ENCODE measurements at places on chromosomes 6 and 20.

- DNase-seq, result no peak
These were observed 158.9 kb downstream of the LY86 start for GRCh38 chr6:6747371-6747770.

DNA sequence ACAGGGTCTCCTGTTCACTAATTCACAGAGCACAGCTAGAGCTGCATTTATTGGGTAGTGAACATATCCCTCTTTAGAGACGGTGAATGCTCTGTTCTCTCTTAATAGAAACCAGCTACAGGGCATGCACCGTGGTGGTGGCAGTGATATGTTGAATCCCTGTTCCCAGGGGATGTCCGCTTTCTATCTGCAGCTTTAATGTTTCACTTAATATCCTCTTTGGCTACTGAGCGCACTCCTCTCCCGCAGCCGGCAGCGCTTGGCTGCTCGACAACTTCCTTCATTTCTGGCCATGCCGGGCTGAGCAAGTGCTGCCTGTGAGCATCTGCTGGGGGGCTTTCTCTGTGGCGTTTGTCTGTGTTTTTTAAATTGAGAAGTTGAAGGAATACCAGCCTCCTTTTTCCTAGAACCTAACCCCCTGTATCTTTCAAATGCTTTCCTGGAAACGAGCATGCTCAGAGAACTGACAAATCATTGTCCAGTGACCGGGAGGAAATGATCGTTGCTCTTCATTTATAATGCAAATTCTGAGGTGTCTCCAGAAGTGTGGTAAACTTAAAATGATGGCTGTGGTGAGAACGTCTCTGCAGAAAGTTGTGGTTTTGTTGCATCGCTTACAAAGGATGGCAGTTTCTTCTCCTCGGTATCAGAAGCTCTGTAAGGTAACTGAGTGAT lies 297.9 kb downstream of the UTRN start:
- DNase-seq, result peak; percentile 70

GRCh38 chr20:61748376-61748775 lies 317.3 kb downstream of the TAF4 start:
- DNase-seq, result no peak

DNA sequence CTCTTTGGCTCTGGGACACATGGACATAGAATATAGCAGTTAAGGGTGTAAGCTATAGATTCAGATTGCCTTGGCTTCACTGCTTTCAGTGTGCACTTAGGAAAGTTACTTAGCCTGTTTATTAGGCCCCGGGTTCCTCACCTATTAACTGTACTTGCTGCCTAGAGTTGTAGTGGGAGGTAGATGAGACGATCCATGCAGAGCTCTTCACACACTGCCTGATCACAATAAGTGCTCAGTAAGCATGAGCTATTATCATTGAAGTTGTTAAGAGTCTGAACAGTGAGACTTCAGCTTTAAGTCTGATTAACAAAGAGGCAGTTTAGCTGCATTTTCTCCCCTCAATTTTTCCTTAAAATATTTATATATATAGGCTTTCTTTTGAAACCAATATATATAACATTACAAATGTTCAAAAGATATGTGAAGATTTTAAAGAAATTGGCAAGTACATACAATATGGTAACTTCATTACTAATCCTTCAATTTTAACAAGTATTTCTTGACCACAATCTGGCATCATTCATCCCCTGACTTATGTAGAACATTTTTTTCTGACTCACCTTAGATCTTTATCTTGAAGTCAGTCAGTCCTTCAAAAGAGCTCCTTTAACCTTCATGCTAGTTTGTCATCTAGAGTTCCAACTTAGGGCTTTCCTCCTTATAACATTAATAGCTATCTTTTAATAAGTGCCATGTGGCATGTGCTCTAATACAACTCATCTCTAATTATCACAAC lies 20.5 kb upstream of the SUPT3H start:
- no peak for DNase-seq

DNA sequence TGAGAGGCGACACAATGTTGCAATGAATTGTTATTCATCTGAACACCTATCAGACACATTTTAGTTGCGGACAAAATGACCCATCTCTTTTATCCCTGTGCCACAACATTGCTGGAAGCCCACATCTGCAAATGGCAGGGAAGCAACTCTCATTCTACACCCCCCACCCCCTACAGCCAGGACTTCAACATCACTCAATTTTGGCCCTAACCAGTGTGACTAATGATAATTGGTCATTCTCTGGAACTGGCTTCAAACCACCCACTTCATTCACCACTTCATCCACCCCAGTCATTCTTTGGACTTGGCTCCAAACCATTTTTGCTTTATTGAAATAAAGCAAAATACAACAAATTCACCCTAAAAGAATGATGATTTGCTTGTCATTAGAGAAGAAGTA lies 1.5 kb downstream of the GCM2 start:
- no peak for DNase-seq

- no peak for DNase-seq
These were observed 3.7 kb downstream of the SAPCD1 start for GRCh38 chr6:31765910-31766794.

GRCh38 chr6:43907312-43907711 lies 137.3 kb downstream of the VEGFA start:
- no peak for DNase-seq

DNA sequence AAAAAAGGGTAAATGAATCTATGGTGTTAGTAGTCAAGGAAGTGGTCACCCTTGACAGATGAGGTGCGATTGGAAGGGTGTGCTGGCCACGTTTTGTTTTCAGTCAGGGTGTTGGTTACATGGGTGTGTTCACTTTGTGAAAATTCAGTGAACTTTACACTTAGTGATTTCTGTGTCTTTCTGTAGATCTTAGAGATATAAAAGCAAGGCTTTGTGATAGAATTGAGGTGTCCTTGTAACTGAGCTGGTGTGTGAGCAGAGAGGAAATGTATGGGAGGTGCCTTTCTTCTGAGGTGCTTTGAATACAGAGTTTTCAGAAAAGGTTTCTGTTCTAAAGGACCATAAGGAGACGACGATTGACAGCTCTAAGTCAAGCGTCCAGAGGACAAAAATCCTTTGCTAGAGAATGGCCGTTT lies 90.5 kb downstream of the SAMD3 start:
- no peak for DNase-seq

- no peak for DNase-seq
These were observed 365.2 kb downstream of the PAX1 start for GRCh38 chr20:22070610-22071058.

- peak; percentile 28 for DNase-seq
These were observed 41.5 kb downstream of the BPIFB4 start for GRCh38 chr20:33120934-33121333.

- DNase-seq, result no peak
These were observed 10.1 kb upstream of the TMEM244 start for GRCh38 chr6:129871221-129871620.

DNA sequence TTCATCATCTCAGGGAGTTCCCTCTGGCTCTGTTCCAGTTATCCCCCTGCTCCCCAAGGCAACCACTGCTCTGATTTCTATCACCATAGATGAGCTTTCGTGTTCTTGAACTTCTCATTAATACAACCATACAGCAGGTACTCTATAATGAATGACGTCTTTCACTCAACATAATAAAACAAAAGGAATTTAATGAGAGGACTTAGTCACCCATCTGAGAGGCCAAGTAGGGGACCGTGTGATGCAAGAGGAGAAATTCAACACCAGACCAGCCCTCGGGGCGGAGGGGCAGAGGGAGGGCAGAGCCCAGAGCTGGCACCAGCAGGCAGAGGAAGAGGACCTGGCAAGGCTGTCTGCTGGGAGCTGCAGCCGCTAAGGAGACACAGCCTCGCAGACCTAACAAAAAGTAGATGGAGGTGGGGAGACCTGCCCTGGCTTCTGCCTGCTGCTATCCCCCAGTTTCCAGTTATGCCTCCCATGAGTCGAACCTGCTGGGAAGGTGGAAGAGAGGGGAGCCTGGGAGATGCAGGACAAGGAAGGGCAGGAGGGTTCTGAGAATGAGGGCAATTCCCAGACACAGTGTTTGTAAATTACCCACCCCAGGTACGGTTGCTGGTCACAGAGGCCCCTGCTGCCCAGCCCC lies 13.8 kb downstream of the CCN5 start:
- no peak for DNase-seq

- no peak for DNase-seq
These were observed 243.6 kb downstream of the KHDRBS2 start for GRCh38 chr6:62042429-62042828.

DNA sequence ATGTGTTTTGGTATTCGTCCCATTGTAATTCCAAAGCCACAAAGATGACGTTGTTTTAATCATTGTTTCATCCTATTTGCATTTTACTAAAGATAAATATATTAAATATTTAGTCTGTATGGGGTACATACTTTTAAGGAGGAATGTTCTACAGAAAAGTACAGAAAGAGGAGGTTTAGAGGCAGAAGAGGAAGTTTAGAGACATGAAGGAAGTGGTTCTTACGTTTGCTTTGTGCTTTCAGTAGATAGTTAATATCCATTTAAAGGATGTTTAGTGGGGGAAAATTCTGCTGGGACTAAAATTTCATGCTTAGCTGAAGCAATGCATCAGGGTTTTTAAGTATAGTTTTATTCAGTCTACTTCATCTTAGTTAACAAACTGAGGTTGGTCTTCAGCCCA lies 116.6 kb downstream of the CRYBG1 start:
- no peak for DNase-seq

GRCh38 chr20:17822540-17823408 lies 123.0 kb downstream of the BANF2 start:
- no peak for DNase-seq

DNA sequence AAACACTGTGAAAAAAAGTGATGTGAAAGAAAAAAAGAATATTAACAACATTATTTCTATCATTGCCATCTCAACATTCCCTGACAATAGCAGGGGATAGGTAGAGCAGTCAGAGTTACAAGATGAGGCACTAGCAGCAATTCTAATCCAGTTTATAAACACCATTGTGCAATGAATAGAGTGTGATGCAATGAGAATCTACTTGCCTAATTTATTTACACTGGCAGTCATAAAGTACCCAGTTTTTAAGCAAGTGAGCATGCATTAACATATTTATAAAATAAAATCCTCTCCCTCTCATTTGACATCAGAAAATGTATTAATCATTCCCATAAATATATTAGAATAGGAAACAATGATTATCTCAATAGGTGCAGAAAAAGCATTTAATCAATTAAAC lies 2.5 kb upstream of the MANEA start:
- DNase-seq, result no peak

DNA sequence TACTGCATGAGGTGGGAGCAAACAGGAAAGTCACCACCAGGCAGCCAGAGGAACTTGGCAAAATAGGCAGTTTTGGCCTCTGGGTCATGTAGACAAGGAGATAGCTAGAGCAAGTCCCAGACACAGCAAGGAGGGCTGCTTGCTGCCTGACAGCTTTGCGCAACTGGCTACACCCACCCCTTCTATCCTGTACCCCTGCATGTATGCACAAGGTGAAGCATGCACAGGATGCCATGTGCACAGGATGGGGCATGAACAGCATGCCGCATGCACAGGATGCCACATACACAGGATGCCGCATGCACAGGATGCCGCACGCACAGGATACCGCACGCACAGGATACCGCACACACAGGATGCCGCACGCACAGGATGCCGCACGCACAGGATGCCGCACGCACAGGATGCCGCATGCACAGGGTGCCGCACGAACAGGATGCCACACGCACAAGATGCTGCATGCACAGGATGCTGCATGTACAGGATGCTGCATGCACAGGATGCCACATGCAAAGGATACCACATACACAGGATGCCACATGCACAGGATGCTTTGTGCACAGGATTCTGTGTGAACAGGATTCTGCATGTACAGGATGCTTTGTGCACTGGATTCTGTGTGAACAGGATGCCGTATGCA lies 104.9 kb upstream of the IYD start:
- DNase-seq, result no peak

DNA sequence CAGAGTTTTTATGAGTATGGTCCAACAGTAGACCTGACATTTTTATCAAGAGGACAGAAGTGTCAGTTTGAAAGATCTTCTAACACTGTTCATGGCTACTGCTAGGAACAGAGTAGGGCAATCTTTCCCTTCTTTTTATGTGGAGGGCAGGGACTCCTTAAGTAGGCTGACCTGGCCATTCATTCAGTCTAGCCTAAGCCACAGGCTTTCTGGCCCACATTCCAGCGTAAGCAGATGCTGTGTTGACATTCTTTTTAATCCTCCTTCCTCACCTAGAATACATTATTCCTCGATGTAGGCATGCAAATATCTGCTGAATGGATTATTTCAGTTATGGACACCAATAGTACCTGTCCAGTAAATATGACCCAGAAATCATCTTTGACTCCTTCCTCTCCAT lies 188.3 kb downstream of the ATXN1 start:
- DNase-seq, result no peak

GRCh38 chr6:106799031-106799894 lies 169.9 kb downstream of the QRSL1 start:
- DNase-seq, result no peak

- DNase-seq, result no peak
These were observed 51.7 kb downstream of the COL11A2 start for GRCh38 chr6:33140556-33140955.

GRCh38 chr6:44446626-44447300 lies 59.3 kb downstream of the CDC5L start:
- DNase-seq, result no peak

- peak; percentile 48 for DNase-seq
These were observed 1.4 kb upstream of the RAET1G start for GRCh38 chr6:149924206-149924932.

- DNase-seq, result no peak
These were observed 353 bp downstream of the TRAM2 start for GRCh38 chr6:52576392-52577021.
